ENCODE measurements at places on chromosomes 11 and 22.

DNA sequence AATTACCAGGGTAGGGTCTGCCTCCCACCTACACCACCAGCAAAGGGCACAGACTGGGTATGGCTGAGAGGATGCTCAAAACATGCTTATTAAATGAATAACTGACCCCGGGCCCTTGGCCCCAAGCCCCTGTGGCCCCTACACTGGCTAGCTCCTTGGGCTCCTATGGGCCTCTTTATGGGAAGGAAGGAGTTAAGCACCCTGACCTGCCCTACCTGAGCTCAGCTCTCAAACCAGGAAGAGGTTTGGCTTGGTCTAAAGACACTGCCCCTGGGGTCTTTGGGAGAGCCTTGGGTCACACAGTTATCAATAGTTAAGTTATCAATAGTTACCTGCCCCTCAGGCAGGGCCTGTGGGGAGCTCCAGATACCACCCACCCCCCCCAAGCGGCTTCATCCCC is 1.2 kb downstream of the USH1C start:
- no peak for DNase-seq

- no peak for DNase-seq
These were observed 739 bp upstream of the C1QTNF5 start for GRCh38 chr11:119341222-119342022.

DNA sequence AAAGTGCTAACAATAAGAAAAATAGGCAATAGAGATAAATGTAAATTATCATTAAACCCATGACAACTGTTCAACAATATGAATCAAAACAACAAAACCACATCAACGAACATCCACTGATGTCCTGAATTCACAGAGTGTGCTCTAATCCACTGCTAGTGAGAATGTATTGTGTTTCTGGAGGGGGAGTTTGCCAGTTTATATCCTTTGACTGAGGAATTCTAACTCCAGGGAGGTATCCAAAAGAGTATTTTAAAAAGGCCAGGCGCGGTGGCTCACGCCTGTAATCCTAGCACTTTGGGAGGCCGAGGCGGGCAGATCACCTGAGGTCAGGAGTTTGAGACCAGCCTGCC is 1.7 kb upstream of the WEE1 start:
- no peak for DNase-seq

DNA sequence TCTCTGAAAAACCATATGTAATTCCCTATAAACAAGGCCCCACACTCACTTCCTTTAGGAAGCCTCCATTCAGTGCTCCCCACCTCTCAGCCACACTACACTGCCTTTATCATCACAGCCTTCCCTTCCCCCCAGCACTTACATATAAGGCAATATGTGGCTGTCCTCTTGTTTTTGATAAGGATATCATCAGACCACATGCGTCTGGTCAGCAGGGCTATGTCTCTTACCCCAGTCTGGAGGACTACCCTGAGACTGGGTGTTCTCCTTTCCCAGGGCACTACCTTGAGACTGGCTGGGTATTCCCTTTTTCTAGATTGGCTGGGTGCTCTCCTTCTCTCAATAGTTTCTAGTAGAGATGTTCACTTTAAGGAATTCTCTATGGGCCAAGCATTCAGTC is 7.8 kb downstream of the KCNE3 start:
- DNase-seq: no peak

DNA sequence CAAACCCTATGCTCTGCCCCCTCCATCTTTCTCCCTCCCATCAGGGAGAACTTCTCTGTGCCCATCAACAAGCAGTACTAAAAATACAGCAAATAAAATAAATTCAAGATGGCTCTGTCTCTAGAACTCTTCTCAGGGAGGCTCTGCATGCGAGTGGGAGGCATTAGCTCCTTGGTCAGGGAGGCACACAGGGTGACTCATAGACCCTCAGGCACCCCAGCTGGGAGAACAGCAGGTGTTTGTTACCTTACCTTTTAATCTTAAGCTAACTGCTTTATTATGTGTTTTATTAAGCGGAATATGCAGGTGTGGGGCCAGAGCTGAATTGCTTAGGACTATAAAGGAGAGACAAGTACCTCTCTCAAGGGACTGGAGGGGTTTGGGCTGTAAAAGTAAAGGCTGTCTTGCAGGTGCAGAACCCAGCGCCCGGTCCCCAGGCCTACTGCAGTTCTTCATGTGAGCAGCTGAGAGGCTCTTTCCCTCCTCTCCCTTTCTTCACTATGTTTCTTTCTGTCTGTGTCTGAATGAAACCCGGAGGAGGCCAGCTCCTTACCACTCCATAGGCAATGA is 20.8 kb downstream of the CSNK2A3 start:
- DNase-seq: no peak

DNA sequence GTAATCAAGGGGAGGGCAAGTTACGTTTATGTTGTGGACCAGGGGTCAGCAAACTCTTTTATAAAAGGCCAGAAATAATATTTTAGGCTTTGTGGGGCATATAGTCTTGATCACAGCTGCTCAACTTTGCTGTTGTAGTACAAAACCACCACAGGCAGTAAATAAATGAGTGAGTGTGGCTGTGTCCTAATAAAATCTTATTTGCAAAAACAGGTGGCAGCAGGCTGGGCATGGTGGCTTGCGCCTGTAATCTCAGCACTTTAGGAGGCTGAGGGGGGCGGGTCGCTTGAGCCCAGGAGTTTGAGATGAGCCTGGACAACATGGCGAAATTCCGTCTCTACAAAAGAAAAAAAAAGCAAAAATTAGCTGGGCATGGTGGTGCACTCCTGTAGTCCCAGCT is 57.9 kb upstream of the NUP160 start:
- no peak for DNase-seq

GRCh38 chr11:84855508-84856245 is 771.5 kb downstream of the DLG2 start:
- no peak for DNase-seq

DNA sequence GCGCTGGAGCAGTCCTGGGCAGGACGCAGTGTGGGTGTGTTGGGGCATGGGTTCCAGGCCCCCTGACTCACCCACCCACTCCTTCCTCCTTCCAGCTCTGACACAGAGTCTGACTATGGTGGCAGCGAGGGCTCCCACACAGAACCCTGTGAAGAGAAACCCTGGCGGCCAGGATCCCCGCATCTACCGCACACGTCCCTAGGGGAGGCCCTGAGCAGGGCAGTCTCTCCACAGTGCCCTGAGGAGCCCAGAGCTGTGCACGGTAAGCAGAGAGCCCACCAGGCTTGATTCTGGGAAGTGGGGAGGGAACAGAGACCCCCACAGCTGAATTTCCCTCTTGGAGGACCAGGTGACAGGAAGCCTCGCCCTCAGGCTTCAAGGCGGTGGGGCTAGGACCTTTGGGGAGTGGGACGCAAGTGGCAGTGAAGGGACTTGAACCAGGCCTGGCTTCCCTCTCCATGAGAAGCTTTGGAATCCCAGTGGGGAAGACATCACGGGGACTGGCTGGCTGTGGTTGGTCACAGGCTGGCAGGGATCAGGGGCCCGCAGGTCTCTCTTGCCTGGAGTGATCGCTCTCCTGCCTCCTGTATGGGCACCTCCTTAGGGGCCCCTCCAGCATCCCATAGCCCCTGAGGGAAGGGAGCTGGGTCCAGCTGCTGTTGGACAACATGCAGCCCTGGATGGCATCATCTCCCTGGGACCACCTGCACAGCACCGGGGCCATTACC is 96.4 kb upstream of the PARVA start:
- no peak for DNase-seq

DNA sequence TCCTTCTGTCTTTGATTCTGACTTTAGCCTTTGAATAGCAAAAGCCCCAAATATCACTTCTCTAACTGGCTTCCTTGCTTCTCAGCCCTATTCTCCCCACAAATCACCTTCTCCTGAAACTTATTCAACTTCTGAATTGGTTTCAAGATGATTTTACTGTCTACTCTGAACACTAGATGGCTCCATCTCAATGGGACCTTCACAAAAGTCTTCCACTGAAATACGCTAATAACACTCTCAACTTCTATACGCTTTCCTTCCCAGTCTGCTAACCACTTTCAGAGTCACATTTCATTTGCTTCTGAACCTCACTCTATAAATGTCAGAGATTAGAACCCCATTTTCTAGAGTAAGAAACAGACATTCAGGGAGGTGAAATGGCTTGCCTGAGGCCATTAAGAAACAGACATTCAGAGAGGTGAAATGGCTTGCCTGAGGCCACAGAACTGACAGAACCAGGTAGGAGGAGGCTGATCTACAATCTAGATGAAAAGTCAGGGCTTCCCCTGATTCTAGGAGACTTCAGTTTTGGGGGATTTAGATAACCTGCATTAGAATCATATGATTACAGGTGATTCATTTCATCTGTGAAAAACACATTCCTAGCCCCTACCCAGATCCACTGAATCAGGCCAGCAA is 20.6 kb downstream of the MORC2 start:
- no peak for DNase-seq

- no peak for DNase-seq
These were observed 6.4 kb downstream of the UNC93B1 start for GRCh38 chr11:67997475-67997921.

GRCh38 chr11:68206211-68206610 is 6.9 kb downstream of the KMT5B start:
- no peak for DNase-seq

GRCh38 chr11:58286249-58286648 is 18.2 kb upstream of the OR10W1 start:
- DNase-seq: no peak

GRCh38 chr22:50507421-50507990 is at the start of gene LMF2:
TSS of gene LMF2 (minus strand) at chr22:50507702. CDS start at chr22:50507675, 27 bp downstream.
- DNase-seq: no peak

GRCh38 chr11:120183701-120184141 is 27.1 kb upstream of the OAF start:
- no peak for DNase-seq

Data from SIG-M5 (cell line).